ENCODE measurements at places on chromosomes 7 and 10.

- DNase-seq = no peak
These were observed 37.2 kb downstream of the TMEM120A start for GRCh38 chr7:75957021-75957736.

DNA sequence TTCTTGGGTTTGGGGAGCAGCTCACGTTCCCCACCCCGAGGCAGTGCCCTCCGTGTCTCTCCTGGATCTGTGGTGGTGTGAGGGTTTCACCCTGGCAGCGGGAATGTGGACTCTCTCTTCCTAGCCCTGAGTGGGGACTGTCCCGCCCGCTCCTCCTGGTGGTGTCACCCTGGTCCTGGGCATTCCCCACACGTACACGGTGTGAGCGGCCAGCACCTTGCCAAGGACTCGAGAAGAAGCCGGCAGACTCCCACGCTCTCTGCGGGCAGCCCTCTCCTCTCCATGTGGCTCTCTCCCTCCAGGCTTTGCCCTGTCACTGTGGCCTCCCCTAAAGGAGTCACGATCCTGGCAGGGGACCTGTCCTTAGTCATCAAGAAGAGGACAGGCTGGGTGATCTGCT, 24.0 kb downstream of the DPYSL4 start:
- no peak for DNase-seq

DNA sequence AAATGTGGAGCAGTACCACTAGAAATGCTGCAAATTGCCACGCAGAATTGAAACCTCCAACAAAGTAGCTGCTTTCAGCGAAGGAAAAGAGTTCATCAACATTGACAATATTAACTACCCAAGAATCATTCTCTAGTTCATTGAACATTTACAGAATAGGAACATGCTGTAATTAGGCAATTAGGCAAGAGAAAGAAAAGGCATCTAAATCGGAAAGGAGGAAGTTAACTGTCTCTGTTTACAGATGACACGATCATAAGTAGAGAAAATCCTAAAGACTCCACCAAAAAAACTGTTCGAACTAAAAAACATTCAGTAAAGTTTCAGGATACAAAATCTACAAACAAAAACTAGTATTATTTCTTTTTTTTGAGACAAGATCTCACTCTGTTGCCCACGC, 8.9 kb upstream of the PKD1L1 start:
- DNase-seq = no peak

GRCh38 chr10:86110156-86110786, 256.3 kb downstream of the GRID1 start:
- DNase-seq = no peak

DNA sequence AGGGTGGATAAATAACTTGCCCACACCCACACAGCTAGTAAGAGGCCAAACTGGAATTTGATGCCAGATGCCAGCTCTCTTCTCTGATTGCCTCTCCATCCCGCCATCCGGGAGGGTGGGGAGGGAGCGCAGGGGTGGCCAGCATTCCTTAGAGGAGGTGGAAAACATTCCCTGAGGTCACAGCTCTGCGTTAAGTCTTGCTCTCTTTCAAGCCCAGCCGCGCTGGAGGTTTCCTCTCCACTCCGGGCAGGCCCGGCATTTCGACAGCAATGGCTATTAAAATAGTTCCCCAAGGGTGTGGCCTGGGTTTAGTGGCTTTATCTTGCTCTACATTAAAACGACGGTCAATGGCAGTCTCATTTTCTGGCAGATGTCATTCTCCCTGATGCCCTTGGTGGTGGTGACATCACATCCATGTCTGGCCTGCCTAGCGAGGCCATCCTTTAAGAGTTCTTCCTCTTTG, 16.1 kb upstream of the C10orf71 start:
- DNase-seq = no peak

GRCh38 chr10:132575320-132576201, 38.0 kb downstream of the INPP5A start:
- peak; percentile 85 for DNase-seq

DNA sequence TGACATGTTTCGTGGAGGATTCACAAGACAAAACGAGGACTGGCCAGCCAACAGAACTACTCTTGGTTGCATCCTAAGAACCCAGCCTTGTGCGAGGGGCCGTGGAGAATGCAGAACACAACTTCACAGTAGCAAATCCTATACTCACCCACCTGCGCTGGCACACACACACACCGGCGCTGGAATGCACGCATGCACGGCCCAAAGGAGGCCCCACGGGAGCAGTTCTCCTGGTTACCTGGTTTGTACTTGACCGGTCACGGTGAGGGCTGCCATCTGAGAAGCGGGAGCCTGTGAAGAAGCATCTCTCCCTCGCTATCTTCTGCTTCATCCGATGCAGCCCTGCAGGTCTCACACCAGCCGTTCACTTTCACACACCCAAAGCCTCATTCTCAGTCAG, 137.8 kb downstream of the ZMYND11 start:
- no peak for DNase-seq

- no peak for DNase-seq
These were observed 72.7 kb downstream of the PTPRZ1 start for GRCh38 chr7:121945480-121946236.

DNA sequence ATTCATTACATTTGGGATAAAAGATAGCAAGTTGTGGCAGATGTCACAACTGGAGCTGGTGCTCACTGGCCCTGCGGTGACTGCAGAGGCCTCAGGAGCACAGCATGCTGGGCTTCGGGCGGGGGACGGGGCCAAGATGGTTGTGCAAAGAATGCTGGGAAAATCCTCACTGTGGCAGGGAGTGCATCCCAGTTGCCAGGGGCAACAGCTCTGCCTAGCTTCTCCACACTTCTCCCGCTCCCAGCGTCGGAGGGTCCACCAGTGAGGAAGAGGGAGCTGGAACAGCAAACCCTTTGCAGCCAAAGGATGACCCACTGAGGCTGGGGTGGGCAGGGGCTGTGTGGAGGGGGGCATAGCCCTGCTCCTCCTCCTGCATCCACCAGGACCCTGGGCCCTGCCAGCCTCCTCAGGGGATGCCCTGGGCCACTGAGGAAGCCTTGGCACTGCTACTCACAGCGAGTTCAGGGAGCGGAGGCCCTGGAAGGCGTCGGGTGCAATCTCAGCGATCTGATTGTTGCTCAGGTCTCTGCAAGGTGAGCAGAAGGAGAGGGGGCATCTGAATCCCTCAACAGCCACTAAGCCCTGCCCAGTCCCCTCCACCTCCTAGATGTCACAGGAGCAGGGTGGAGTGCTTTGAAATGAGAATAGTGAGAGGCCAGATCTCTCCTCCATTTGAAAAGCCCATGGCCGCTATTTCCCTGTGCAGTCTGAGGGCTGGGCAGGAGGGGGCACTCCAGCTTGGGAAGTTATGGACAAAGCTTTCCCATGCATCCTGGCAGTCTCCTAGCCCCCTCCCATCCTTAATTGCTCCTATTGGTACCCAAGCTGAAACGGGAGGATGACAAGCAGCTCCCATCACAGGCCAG, 126.5 kb downstream of the SLIT1 start:
- no peak for DNase-seq

- DNase-seq = no peak
These were observed 267.0 kb downstream of the FRMD4A start for GRCh38 chr10:14063531-14064285.
